ENCODE measurements at places on chromosomes 4 and X.

DNA sequence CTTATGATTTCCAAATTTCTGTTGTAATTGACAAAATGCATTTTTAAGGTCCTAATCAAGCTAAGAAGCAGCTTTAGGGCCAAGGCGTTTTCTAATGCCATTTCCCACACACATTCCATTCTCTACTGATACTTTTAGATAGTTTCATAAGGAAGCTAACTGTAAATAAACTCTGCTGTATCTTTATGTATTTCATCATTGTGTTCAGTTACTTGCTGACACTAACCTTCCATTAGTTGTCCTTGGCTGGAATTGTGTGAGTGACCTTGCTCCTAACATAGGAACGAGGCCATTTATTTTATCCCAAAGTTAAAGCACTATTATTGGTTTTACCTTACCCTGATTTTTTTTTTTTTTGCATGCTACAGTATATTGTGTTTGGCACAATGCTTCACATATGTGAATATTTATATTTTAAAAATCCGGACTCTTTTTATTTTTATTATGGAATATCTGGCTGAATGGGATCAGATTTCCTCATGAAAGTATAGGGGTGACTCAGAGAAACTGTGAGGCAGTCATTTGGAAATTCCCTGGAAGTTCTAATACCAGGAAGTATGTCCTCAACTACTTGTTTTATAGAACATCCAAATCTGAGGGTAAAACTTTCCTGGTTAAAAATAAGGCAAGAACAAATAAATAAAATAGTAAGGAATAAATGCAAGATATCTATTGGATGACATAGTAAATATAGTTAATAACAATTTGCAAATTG lies 62.7 kb upstream of the SORBS2 start:
- peak; percentile 68 for DNase-seq

DNA sequence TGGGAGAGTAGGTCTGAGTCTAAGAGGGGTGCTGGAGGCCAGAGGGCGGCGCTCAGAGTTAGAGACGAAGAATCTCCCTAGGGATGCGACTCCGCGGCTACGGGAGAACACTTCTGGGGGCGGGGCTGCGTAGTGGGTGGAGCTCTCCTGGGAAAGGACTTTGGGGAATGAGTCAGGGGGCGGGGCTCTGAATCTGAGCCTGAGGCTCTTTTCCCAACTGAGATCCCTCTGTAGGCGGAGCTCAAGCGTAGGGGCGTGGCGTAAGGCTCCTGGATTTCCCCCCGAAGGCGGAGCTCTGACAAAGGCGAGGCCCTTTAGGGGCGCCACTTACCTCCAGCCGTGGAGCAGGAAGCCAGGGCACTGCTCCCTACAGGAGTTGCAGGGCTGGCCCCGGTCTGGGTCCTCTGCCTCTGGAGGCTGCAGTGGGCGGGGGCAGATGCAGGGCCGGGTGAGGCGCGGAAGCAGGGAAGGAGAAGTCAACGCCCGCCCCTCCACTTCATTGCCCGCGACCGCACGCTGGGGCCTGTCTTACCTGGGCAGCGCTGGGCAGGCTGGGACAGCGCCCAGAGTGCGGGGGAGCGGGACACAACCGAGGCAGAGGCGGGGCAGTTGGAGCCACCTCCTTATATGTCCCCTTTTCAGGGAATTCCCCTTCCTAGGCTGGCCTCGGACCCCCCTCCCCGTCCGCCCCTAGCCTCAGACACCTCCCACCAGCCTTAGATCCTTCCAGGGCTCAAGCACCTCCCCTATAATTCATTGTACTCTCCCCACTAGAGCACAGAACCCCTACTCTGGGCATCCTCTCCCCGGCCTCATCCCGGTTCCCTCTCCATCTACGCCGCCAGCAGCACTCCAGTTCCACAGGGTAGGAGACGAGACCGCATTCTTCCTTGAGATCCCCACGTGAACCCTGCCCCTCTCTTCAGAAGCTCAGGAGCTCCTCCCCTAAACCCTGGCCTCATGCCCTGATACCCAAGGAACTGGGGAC lies 1.6 kb downstream of the PRICKLE3 start:
- DNase-seq = peak; percentile 86

GRCh38 chr4:186878203-186878776 lies 154.6 kb upstream of the FAT1 start:
- no peak for DNase-seq

GRCh38 chr4:122606364-122607043 lies 14.4 kb downstream of the IL21 start:
- no peak for DNase-seq

- no peak for DNase-seq
Observed at GRCh38 chrX:20803971-20804370, 537.3 kb upstream of the RPS6KA3 start.

GRCh38 chrX:43813898-43814297 lies 68.4 kb downstream of the MAOB start:
- peak; percentile 40 for DNase-seq

GRCh38 chrX:73076838-73077237 lies 2.5 kb downstream of the PABPC1L2A start:
- no peak for DNase-seq

- DNase-seq = no peak
Observed at GRCh38 chrX:39162322-39162735, 361.1 kb downstream of the MID1IP1 start.

DNA sequence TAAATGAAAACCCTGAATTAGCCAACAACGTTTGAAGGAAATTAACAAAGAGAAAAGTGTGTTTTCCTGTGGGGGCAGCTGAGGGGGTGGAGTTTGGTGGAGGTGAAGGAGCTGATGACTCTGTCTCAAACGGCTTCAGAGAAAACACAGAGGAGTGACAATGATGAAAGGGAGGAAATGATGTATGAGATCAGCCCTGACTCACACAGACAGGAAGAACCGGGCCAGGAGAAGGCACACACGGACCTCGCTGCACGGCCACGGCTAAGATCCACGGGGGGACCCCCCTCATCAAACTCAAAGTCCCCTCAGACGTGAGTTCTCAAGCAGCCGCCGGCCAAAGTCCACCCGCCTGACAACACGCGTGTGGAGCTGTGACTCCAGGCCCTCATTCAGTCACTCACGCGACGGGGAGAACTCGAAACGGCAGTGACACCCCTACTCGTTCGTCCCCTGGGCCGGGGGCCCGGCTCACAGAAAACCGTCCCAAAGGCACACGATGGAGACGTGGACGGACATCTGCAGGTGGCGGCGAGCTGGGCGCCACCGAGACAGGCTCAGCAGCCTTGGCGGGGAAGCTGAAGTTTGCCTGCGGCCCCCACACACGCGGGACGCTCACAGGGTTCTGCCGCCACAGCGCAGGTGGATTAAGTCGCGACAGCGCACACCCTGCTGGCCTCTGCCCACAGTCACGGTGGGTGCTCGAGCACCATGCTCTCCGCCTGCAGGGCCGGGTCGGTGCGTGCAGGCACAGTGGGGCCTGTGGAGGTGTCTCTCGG lies 28.8 kb downstream of the PPP2R3B start:
- peak; percentile 55 for DNase-seq

- DNase-seq = peak; percentile 76
Observed at GRCh38 chr4:119038116-119038841, 97.4 kb upstream of the MYOZ2 start.

GRCh38 chr4:10421344-10422055 lies 35.7 kb downstream of the ZNF518B start:
- DNase-seq = no peak

DNA sequence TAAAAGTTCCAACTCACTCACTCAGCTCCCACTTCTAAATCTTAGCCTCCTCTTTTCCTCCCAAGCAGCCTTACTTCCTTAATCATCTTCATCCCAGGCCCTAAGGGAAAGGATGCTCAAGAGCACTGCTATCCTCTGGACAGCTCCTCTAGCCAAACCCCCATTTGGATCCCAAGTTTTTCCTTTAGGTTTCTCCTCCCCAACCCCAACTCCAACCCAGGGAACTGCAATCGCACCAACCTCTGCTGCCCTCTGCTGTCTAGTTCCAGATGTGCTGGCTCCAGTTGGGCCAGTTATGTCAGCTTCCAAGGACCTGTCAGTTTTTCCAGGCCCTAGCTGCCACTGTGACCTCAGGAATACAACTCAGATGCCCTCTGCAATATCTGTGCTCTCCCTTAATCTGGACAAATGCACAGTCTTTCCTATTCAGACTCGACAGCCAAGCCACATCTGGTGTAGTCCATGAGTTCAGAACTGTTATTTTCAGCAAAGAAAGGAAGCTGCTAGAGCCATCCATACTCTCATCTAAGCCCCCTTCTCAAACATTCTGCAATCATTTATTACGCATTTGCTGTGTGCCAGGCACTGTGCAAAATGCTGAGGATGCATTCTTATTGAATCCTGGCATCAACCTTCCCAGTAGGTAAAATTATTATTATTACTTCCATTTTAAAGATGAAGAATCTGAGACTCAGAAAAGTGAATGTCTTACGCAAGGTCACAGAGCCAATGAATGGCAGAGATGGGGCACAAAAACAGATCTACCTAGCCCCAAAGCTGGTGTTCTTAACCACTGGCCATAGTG lies 12.3 kb upstream of the XPNPEP2 start:
- DNase-seq = peak; percentile 69

DNA sequence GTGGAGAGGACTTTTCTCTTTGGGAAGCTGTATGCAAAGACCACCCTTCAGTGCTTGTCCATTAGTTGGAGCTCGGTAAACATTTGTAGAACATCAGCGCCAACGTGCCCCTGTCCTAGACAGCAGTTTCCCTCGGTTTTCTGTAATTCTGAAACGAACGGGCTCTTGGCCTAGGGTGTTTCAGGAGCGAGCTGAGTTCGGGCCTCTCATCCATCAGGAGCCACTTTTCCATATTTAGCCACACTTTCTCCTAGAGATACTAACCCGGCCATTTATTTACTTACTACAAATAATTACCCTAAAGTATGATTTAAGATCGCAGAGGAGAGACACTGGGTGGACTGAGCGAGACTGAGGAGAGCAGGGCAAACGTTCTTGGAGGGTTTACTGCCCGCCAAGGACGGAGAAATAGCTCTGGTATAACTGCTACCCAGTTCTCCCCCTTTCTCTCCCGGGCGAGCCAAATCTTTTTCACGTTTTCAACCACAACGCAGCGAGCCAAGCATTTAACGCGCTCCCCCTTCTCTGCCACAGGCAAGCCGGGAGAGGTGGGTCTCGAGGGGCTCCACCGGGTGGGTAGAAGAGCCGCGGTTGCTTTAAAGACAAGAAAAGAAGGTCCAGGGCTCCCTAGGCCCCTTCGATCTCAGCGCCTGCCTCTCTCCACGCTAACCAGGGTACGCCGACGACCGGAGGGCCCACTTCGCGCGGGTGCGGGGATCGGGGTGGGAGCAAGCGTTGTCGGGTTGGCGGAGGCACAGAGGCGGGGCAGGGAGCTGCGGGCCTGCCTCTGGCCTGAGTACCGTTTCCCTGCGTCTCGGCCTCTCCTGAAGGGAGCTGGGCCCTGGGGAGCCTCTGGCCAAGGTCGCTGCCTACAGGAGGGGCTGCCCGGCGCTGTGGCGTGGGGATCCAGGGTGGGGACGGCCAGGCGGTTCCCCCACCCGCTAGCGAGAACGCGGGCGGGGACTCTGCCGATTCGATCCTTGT lies 10.8 kb upstream of the PITX2 start:
- no peak for DNase-seq

- peak; percentile 82 for DNase-seq
Observed at GRCh38 chrX:21996872-21997455, 35.2 kb upstream of the PHEX start.

DNA sequence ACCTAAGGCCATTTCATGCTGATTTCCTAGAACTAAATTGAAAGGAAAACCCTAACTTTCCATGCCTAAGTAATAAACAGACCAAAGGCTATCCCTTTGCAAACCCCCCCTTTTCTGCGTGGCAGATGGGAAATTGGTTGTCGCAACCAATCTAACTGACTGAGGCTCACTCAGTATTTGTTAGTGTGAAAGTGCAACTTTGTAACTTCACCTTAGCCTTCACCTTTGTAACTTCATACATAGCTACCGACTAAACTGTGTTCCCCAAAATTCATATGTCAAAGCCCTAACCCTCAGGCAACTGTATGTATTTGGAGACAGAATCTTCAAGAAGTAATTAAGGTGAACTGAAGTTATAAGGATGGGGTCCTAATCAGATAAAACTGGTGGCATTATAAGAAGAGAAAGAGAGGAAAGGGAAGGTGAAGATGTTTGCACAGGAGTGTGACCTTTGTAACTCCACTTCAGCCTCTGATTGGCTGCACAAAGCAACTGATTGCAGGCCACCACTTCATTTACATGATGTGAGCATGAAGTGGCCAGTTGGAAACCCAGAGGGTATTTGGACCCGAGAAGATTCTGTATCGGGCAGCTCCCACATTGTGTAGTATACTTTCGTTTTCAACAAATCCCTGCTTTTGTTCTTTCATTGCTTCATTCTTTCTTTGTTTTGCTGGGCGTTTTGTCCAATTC lies 4.9 kb upstream of the TMEM33 start:
- no peak for DNase-seq

DNA sequence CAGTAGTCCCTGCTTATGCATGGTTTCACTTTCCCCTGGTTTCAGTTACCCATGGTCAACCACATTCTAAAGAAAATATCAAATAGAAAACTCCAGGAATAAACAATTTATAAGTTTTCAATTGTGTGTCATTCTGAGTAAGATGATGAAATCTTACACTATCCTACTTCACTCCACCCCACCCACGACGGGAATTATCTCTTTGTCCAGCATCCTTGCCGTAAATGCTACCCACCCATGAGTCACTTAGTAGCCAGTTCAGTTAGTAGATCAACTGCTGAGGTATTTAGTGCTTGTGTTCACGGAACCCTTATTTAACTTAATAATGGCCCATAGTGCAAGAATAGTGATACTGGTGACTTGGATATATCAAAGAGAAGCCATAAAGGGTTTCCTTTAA lies 91.4 kb downstream of the KLHL13 start:
- DNase-seq = peak; percentile 37

DNA sequence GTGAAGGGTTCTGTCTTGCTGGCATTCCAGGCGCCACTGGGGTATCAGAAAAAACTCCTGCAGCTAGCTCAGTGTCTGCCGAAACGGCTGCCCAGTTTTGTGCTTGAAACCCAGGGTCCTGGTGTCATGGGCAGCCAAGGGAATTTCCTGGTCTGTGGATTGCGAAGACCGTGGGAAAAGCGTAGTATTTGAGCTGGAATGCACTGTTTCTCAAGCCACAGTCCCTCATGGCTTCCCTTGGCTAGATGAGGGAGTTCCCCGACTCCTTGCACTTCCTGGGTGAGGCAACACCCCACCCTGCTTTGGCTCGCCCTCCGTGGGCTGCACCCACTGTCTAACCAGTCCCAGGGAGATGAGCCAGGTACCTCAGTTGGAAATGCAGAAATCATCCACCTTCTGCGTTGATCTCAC lies 40.1 kb downstream of the NOP14 start:
- DNase-seq = no peak

GRCh38 chr4:63589796-63590195 lies 819.5 kb downstream of the TECRL start:
- no peak for DNase-seq

- DNase-seq = no peak
Observed at GRCh38 chrX:10831716-10832502, 211.5 kb upstream of the MID1 start.

- no peak for DNase-seq
Observed at GRCh38 chrX:99901091-99901490, 509.0 kb downstream of the PCDH19 start.

DNA sequence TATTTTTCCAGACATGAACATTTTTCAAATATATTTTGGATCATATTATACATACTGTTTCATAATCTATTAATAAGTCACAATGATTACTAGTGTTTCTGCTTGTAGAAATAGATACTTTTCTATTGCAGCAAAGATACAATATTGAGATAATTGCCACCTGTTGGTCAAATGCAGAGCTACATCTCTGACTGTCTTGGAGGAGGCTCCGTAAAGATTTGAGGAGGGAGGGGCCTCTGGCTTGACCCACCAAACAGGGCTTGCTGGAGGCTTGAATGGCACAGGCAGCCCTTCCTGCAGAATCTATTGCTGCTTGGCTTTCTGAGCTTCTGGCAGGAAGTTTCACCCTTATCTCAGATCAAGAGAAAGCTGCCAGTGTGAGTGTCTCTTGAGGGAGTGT lies 99.3 kb upstream of the ARMCX2 start:
- DNase-seq = peak; percentile 49
